ENCODE measurements at places on chromosomes 16 and 17.

GRCh38 chr17:68291836-68292688 lies 767 bp downstream of the ARSG start:
- peak; percentile 62 for DNase-seq

GRCh38 chr16:68296291-68296690 lies 14.5 kb downstream of the SLC7A6OS start:
- DNase-seq, result no peak

DNA sequence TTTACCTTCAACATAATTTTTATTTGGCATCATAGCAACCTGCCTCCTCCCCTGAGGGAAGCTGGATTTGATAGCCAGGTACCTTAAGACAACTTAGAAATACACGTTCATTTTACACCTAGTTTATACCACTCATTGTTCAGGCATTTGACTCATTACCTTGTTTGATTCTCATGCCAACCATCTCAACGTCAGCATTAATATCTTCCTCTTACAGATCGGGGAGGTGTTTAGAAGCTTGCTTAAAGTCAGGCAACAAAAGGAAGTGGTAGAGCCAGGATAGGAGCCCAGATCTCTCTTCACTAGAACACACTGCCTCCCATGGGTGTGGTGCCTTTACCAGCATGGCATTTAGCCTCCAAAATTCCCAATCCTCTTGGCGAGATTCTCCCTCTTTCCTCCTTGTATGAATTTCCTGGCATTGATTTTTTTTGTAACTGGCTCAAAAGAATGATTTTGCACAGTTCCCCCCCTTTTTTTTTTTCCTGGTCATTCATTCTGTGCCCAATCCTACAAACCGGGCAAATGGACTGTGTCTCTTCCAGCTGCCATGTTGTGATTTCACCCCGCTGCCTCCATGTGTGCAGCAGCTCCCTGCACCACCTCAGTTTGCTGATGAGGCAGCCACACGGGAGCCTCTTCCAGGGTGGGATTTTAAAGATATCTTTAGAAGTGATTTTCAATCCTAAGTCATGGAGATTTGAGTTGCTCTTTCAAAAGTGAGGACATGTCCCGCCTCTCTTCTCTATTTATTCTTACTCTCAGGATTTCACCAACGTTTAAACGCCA lies 383.6 kb downstream of the UTP18 start:
- DNase-seq, result no peak

DNA sequence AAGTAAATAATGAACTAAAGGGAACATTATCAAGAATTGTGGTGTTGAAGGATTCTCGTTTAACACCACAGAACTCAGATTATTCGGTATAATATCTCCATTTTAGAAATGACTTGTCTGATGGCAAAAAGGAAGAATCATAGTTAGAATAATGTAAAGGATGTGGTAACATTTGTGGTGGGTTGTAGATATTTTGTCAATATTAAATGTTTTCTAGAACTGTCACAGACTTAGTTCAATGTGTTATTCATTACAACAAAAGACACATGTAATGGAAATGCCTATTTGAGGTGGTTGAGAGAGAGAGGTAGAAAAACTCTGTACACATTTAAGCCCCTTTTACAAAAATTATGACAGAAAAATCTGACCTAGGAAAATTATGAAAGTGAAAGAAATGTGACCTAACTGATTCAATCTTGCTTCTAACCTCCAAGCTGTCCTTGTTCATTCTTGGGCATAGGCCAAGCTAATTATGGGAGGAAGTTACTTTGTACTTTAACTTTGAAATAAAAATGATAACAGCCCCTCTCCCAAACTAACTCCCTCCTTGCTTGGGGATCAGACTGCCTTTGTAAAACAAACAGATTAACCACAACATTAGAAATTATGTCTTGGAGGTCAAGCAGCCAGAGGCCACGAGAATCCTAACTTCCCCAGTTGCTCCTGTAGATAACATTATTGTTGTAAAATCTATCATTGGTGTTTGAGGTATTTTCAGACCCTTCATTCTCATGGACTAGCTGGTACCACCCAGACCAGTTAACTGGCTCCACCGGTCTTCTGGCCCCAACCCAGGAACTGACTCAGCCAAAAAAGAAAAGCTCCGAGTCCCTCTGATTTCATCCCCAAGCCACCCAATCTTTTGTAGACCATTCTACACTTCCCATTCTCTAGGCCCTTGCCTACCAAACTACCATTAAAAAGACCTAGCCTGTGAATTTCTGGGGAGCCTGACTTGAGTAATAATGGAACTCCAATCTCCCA lies 1287.8 kb upstream of the CDH8 start:
- DNase-seq, result peak; percentile 57

DNA sequence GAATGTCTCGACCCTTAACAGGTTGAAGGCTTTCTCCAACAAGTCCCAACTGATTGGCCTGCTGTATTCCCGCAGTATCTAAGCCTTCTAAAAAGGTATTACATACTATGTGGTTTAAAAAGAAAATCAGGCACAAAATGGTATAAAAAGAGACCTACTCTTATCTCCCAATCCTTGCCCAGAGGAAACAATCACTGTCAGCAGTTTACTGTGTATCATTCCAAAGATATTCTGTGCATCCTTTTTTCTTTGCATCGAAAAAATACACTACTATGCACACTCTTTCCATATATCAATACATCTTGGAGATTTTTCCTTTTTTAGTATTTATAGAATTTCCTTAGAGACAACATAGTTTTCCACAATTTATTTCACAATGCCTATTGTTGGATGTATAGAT lies 118.8 kb upstream of the TBX2 start:
- DNase-seq, result no peak

DNA sequence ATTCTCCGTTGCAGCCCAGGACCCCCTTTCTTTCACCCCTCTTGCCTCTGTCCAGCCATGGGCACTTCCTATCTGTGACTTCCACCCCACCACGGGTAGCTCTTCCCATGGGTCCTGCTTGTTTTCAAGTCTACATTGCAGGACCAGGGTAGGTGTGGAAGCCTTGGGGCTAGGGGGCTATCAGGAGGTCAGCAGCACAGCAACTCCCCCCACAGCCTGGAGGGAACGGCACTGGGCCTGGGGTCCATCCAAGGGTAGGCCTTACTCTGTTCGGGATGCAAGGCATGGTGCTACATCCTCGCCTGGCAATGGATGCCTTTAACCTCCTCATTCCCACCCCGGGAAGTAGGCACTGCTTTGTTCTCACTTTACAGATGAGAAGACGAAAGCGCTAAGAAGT lies 109.3 kb downstream of the IRX5 start:
- DNase-seq, result no peak

DNA sequence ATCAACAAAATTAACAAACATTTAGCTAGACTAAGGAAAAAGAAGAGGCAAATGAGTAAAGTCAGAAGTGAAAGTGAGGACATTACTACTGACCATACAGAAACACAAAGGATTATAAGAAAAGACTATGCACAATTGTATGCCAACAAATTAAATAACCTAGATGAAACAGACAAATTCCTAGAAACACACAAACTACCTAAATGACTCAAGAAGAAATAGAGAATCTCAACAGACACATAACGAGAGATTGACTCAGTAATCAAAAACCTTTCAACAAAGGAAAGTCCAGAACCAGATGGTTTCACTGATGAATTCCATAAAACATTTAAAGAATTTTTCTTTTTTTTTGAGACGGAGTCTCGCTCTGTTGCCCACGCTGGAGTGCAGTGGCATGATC lies 35.7 kb upstream of the MYLK3 start:
- DNase-seq, result peak; percentile 26

GRCh38 chr17:10956821-10957220 lies 118.9 kb upstream of the PIRT start:
- DNase-seq, result no peak

GRCh38 chr16:89395150-89396142 lies 94.9 kb downstream of the ANKRD11 start:
- DNase-seq, result peak; percentile 96

GRCh38 chr17:7138800-7139381 lies 24.3 kb upstream of the ASGR2 start:
- no peak for DNase-seq

- DNase-seq, result no peak
Observed at GRCh38 chr16:54437401-54437800, 150.8 kb upstream of the IRX3 start.

- DNase-seq, result no peak
Observed at GRCh38 chr16:78386557-78387324, 287.3 kb downstream of the WWOX start.

DNA sequence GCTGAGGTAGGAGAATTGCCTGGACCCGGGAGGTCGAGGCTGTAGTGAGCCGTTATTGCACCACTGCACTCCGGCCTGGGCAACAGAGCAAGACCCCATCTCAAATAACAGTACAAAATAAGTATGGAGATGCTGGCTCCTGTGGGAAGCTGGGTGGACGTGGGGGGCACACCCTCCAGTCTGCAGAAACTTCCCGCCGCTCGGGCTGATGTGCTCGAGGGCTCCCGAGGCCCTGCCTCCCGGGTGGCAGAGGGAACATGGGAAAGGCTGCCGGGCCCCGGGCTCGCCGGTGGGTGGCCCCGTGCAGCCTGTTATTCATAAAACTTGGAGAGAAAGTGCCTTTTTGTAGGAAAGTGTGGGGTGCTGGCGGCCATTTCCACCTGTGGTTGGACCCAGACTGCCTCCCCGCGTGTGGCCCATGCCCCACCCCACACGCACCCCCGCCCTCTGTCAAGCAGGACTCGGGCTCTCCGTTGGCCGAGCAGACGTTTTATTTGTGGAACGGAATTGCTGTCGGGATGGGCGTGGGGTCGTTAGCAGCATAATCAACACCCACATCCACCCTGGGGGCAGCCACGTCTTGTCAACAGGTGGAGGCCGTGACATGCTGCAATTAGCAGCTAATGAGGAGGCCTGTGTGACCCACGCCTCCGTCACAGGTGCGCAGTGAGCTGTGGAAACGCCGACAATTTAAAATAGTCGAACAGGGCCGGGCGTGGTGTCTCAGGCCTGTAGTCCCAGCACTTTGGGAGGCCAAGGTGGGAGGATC lies 7.4 kb upstream of the CIAO3 start:
- DNase-seq, result no peak

GRCh38 chr16:28010671-28011070 lies 52.8 kb downstream of the GSG1L start:
- DNase-seq, result peak; percentile 1

GRCh38 chr16:51049678-51050376 lies 101.2 kb downstream of the SALL1 start:
- no peak for DNase-seq

DNA sequence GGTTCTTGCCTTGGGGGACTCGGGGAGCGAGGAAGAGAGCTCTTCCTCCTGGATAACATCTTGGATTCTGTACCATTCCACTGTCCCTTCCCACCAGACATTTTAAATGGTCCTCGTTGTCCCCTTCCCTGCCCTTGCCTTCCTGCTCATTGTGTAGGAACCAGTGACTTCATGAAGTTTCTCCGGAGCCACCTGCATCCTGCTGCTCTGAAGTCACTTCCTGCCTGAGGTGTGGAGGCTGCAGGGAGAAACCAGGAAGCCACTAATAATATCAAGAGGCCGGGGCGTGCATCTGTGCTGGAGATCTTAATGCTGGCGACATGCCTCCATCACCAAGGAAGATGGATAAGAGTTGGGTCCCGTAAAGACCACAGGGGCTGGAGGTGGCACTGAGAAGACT lies 6.2 kb upstream of the SLC16A13 start:
- DNase-seq, result no peak

DNA sequence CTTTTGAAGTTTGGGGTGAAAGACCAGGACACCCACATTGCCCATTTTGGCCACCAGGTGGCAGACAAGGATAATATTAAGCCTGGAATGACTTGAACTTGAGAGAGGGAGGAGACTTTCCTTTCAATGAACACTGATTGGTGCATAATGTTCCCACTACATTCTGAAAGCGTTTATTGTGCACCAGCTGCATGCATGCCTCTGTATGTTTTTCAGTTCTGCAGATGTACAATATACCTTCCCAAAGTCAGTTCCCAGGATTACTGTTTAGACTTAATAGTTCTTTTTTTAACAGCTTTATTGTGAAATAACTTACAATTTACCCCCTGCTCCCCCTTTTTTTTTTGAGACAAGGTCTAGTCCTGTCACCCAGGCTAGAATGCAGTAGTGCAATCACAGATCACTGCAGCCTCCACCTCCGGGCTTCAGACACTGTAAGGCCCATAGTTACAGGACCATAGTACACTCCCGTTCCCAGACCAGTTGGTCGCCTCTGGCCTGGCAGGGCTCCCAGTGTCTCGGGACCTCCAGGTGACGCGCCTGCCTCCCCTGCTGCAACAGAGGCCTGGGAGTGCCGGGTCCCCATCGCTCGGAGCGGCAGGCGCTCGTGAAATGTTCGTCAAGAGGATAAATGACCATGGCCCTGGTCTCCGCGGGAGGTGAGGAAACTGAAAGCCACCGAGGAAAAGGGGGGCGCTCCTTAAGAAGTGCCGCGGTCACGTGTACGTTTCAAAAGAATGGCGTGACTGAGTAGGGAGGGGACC lies 12.2 kb downstream of the CES2 start:
- DNase-seq, result peak; percentile 76

GRCh38 chr17:70581459-70581858 lies 412.1 kb downstream of the KCNJ2 start:
- DNase-seq, result no peak

GRCh38 chr17:67994817-67995569 lies 1.3 kb downstream of the C17orf58 start:
- peak; percentile 63 for DNase-seq

DNA sequence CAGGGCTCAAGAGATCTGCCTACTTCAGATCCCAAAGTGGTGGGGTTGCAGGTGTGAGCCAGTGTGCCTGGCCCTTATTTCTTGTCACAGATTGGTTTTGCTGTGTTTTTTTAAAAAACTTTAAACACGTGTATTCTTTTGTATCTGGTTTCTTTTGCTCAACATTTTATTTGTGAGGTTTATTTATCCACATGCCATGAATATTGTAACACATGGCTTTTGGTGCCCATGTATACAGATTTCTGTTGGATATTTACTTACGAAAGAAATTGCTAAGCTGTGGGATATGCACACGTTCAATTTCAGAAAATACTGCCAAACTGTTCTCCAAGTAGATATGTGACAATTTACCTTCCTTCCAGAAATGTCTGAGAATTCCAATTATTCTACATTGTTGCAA lies 18.7 kb upstream of the IL34 start:
- no peak for DNase-seq

- DNase-seq, result no peak
Observed at GRCh38 chr17:81251709-81252301, 12.7 kb downstream of the NDUFAF8 start.

DNA sequence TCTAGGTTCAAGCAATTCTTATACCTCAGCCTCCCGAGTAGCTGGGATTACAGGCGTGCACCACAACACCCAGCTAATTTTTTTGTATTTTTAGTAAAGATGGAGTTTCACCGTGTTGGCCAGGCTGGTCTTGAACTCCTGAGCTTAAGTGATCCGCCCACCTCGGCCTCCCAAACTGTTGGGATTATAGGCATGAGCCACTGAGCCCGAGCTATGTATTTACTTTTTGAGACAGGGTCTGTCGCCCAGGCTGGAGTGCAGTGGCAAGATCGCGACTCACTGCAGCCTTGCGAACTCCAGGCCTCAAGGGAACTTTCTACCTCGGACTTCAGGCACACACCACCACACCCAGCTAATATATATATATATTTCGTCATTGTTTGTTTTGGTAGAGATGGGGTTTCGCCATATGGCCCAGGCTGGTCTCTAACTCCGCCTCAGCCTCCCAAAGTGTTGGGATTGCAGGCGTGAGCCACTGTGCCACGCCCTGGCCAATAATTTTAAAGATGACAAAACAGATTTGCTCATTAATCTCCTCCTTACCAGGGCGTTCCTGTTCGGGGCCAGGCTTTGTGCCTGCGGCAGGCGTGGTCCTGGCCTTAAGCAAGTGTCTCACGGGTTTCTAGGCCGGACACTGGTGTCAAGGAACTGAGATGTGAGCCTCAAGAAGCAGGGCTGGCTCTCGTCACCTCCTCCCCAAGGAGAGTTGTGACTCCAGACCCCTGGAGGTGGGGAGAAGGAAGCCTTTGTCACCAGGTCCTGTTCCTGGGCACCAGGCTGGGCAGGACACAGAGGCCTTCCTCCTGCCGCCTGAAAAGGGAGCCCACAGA lies 4.3 kb upstream of the NPW start:
- no peak for DNase-seq

Measured in fibroblast of skin of right biceps (primary cell).